Stomach (tissue), 19 donors: ENCODE measurements at places on chromosomes 11 and 22.
A peak's percentile ranks its signal among the peaks of the same experiment; 100 is the strongest.

DNA sequence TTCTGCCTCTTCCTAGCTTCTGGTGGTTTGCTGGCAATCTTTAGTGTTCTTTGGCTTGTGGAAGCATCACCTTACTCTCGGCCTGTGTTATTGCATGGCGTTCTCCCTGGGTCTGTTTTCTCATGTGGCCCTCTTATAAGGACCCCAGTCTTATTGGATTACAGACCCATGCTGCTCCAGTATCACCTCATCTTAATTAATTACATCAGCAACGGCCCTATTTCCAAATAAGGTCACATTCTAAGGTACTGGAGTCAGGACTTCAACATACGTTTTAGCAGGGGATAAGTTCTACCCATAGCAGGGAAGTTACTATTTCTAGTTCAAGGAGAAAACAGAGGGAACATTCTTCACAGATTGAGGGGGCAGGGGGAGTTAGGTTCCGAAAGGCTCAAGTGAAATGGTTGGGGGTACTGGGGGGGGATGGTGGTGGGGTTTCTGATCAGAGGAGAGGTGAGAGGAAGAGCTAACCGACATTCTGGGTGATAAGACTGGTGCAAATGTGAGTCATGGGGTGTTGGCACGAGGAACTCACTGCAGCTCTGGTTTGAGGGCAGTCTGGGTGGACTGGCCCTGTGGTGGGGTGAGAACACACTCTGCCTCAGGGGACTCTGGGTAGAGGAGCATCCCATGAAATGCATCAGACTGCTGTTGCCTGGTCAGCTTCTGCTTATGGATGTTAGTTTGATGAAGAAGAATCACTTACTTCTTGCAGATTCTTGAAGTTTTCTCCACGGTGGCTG lies 51.5 kb upstream of the ZBED5 start:
- no peak for DNase-seq
- no peaks in the 10 kb centered on the region for H3K36me3 ChIP-seq
- H3K27ac ChIP-seq = no peak overlapping the region
- no peaks in the 10 kb centered on the region for H3K4me1 ChIP-seq
- no peak overlapping the region for H3K4me3 ChIP-seq
- H3K27me3 ChIP-seq = no peaks in the 10 kb centered on the region

- H3K4me3 ChIP-seq = no peak overlapping the region
- no peaks in the 10 kb centered on the region for H3K36me3 ChIP-seq
- no peaks in the 10 kb centered on the region for H3K27me3 ChIP-seq
- H3K4me1 ChIP-seq = no peaks in the 10 kb centered on the region
Measured at GRCh38 chr11:97794876-97795275, 1225.9 kb upstream of the CNTN5 start.

DNA sequence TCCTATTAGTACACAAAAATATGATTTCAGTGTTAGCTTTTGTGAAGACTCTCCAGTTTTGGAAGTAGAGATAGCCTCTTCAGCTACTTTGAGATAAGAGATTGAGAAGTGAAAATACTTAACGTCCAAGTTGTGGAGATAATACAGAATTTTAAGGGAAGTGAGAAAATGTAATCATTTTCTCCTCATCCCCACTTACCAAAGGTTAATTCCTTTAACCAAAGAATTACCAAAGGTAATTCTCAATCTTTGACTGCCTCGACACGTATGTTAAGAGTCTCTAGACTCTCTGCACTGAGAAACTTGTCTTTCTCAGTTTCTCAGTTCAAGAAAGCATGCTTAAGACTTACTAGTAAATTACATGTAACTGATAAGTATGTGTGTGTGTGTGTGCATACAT lies 15.3 kb downstream of the C11orf54 start:
- H3K36me3 ChIP-seq = peaks cover 98% of the 10 kb centered on the region
- no peak overlapping the region for H3K4me3 ChIP-seq
- DNase-seq = no peak
- no peaks in the 10 kb centered on the region for H3K4me1 ChIP-seq

- H3K27me3 ChIP-seq = no peaks in the 10 kb centered on the region
- peaks cover 5% of the 10 kb centered on the region for H3K36me3 ChIP-seq
- H3K4me1 ChIP-seq = peaks cover 19% of the 10 kb centered on the region
Measured at GRCh38 chr11:119352857-119353260, 6.4 kb upstream of the MFRP start.

DNA sequence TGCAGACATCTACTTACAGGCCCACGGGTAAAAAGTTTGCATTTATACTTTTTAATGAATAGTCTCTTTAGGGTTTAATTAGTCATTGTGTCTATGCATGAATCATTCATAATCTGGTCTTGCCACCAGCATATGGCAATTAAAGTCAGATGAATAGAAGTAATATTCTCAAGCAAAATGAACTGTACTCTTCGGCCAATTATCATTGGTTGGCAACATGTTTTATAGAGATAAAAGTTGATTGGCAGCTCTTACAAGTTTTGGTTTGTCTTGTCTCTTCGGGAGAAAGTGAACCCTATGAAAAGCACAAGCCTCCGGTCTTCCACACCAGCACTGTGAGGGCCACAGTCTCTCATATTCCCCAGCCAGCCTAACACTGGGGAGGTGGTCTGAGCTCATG lies 97.8 kb downstream of the OSBP2 start:
- no peaks in the 10 kb centered on the region for H3K27me3 ChIP-seq
- no peak for DNase-seq
- H3K27ac ChIP-seq = no peak overlapping the region
- H3K36me3 ChIP-seq = no peaks in the 10 kb centered on the region

DNA sequence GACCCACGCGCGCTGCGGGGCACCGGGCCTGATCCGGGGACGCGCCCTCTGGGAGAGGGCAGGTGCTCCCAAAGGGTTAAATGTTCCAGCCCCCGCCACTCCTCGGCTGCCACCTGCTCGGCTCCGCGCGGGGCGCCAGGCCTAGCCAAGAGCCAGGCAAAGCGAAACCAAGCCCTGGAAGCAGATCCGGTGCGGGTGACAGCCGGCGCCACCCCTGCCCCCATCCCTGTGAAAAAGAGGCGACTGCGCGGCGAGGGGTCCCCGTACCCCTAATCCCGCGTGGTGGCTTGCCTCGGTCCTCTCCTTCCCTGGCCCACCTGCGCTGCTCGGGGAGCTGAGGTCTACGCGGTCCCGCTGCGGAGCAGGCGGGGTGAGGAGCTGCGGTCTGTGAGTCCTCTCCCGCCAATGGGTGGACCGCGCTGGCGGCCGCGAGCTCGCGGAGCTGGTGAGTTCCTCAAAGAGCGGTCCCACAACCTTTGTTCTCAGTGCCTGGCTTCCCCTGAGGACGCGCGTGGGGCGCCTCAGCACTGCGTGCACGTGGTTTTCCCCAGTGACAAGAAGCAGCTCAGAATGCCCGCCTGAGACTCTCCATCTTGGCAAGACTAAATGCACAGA lies at the start of gene ME3:
Gene ME3 (minus strand): TSS at position 610 of the 615 bp plus-strand sequence.
- peak within 1 kb of the TSS; percentile 74 for H3K4me3 ChIP-seq
- H3K27ac ChIP-seq = peak within 1 kb of the TSS; percentile 94
- H3K4me1 ChIP-seq = peaks cover 23% of the 10 kb centered on the region
- DNase-seq = peak; percentile 87
- no peaks in the 10 kb centered on the region for H3K27me3 ChIP-seq
- H3K36me3 ChIP-seq = no peaks in the 10 kb centered on the region

DNA sequence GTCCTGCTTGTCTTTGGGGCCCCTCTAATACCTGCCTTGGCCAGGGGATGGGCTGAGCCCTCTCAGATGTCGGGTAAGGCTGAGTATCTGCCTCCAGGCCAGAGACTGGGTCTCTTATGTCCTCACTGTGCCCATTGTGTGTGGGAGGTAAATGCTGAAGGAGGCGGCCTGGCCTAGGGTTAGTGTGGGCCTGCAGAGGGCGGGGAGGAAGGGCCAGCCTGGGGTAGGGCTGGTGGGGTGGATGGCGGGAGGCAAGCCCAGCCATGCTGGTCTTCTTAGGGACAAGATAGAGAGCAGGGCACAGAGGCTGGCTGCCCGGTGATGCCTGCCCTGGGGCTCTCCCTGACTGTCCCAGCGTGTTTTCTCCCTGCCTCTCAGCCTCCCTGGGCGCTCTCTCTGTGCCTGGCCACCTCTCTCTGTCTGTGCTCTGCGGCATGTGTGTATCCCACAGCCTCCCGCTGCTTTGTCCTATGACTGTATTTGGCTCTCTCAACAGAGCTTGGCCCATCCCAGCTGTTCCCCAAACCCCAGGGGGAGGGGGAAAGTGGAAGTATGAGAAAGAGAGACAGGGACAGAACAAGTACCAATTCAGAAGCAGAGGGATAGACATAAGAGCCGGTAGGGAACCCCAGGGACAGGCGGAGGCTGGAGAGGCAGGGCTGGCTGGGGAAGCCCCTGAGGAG lies 57.0 kb downstream of the PDE2A start:
- peaks cover 16% of the 10 kb centered on the region for H3K4me1 ChIP-seq
- peak overlapping the region; percentile 69 for H3K27ac ChIP-seq
- H3K4me3 ChIP-seq = no peak overlapping the region
- H3K36me3 ChIP-seq = no peaks in the 10 kb centered on the region
- H3K27me3 ChIP-seq = no peaks in the 10 kb centered on the region

DNA sequence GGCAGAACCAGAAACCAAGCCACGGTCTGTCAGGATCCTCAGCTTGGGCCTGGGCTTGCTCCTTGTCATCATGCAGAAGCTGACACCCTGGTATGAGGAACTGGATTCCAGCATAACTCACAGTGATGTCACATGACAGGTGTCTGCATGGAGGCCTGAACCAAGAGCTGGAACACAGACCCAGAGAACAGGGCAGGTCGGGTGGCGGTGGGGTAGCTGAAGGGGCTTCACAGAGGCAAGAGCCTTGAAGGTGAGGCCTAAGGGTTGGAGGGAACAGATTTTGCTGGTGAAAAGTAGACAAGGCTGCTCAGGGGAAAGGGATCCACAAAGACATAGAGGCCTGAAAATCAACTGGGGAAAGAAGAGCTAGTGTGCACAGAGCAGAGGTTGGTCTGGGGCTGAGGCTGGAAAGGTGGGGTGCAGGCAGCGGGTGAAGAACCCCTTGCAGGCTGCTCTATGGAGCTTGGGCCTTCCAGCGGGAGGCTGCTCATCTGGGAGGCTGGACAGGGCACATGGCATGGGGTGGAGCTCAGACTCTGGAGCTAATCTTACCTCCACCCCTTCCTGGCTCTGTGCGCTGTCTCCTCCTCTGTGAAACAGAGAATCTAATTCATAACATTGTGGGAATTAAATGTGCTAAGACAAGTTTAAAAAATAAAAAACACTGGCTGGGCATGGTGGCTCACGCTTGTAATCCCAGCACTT lies 18.4 kb upstream of the RPS3 start:
- H3K4me1 ChIP-seq = peaks cover 44% of the 10 kb centered on the region
- H3K4me3 ChIP-seq = no peak overlapping the region
- no peak for DNase-seq
- H3K27me3 ChIP-seq = no peaks in the 10 kb centered on the region

GRCh38 chr22:47357086-47357485 lies 594.6 kb downstream of the TBC1D22A start:
- H3K4me3 ChIP-seq = no peak overlapping the region
- no peaks in the 10 kb centered on the region for H3K4me1 ChIP-seq
- DNase-seq = no peak
- no peaks in the 10 kb centered on the region for H3K36me3 ChIP-seq
- peaks cover 19% of the 10 kb centered on the region for H3K27me3 ChIP-seq

DNA sequence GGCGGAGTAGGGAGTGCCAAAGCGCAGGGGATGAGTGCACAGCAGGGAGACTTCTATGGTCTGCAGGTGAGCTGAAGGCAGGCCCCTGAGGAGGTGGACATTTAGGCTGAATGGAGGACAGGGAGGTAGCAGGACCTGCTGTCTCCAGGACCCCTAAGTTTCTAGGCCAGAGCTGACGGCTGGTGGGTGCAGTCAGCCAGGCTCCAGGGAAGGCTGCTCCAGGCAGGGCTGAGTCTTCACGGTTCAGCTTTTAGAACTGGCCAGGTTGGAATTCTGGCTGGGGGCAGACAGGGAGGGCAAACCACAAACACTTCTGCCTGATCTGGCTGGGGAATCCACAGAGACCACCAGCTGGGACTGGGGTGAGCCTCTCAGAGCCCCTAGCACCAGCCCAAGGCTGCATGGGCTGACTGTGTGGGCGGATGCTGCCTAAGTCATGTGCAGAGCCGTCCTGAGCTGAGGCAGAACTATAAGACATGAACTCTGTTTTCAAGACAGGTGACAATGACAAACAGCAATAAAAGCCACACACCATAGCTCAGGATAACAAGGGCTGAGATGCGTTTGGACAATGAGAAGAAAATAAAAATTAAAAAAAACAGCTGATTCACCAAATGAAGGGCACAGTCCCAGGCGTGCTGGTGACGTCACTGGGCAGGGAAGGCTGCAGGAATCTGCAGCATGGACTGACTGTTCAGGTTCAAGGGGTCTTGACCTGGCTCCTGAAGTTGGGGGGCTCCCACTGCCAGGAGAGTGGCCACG lies 10.4 kb upstream of the MALAT1 start:
- no peak for DNase-seq
- H3K4me1 ChIP-seq = peaks cover 89% of the 10 kb centered on the region
- no peaks in the 10 kb centered on the region for H3K36me3 ChIP-seq

DNA sequence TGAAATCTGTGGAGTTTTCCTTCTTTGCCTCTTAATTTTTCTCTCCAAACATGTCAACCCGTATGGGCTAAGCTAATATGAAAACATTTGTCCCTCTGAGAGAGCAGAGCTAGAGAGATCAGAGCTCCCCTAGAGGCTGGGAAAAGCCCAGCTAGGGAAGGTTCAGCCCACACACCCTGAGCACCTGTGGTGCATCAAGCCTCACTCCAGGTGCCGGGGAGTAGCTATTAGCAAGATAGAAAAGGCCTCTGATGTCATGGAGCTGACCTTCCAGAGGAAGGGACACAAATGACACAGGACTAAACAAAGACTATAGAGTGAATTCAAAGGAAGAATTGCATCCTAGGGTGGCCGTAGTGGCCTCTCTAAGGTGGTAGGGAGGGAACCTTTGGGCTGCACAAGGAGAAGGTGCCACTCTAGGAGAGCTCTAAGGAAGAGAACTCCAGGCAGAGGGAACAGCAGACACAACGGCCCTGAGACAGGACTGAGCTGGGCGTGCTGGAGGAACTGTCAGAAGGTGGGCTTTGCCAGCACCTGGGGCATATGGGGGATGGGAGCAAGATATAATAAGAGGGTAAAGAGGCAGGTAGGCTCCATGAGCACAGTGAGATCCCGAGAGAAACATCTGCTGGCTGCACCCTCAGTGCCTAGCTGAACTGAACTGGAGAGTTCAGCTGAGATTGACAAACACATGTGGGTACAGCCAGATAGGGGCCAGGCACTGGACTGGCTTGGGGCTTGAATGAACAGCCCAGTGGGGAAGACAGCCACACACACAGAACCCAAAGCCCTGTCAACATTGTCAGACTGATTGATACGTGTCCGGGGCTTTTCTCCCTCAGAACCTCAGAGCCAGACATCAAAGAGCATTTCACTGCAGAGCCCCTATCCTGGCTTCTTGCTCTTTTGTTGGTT lies 65.5 kb upstream of the DRD2 start:
- DNase-seq = no peak
- no peaks in the 10 kb centered on the region for H3K27me3 ChIP-seq
- no peaks in the 10 kb centered on the region for H3K4me1 ChIP-seq
- H3K27ac ChIP-seq = no peak overlapping the region
- no peaks in the 10 kb centered on the region for H3K36me3 ChIP-seq

GRCh38 chr11:130782361-130783222 lies 133.7 kb downstream of the SNX19 start:
- no peaks in the 10 kb centered on the region for H3K4me1 ChIP-seq
- no peaks in the 10 kb centered on the region for H3K27me3 ChIP-seq
- H3K4me3 ChIP-seq = no peak overlapping the region

- H3K27ac ChIP-seq = no peak overlapping the region
- no peak overlapping the region for H3K4me3 ChIP-seq
- no peaks in the 10 kb centered on the region for H3K4me1 ChIP-seq
Measured at GRCh38 chr11:69430566-69430965, 50.9 kb upstream of the LINC01488 start.
